ENCODE measurements at places on chromosomes 6 and 20.

DNA sequence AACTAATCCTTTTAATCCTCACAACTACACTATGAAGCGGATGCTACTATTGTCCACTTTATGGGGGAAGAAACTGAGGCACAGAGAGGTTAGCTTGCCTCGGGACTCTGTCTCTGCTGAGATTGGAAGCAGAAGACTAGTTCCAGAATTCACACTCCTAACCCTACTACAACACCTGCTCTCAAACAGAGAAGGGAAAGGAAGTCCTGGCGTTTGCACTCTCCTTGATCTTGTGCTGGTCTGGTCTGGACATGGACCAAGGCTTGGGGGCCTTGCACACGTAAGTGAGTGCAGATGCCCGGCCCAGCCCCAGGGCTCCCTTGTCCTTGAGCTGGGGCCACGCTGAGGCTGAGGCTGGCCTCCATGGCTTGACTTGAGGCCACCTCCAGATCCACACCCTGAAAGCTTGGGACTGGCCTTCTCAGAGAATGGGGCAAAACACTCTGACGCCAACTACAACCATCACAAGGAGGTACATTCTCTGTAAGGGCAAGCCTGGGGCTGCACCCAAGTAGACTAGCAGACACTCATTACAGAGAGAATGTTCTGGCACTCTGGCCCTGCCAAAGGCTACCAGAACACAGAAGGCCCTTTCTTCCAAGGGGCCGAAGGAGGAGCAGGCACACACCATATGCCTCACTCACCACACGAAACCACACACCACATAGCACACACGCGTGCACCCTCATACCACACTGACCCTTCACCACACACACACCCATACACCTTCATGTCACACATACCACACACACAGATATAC, 33.3 kb upstream of the EZR start:
- DNase-seq: no peak

- DNase-seq: no peak
These were observed 12.7 kb downstream of the EDEM2 start for GRCh38 chr20:35134472-35134871.

- no peak for DNase-seq
These were observed 100.1 kb downstream of the SLC23A2 start for GRCh38 chr20:4901031-4901818.

DNA sequence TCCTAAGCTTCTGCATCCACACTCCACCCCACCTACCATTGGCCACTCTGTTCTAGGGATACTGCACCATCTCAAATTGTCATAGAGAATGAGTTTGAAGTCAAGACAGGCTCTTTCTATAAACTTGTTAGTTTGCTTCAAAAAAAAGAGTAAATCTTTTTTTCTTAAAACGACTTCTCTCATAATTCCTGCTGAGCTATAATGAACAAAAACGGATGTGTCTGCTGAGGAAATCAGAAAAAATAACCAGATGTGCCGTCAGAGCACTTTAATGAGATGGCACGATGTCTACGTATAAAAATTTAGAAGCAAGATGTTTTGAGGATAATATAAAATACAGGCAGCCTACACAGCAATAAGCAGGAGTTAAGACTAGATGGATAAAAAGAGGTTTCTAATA, 24.0 kb upstream of the DDO start:
- no peak for DNase-seq

GRCh38 chr6:30450548-30450908, 38.8 kb upstream of the HLA-E start:
- no peak for DNase-seq

Measured in activated effector memory CD4-positive, alpha-beta T cell treated with Interleukin-2 at 50 U/mL for 16 hours (primary cell).